Fibroblast of skin of left biceps (primary cell): ENCODE measurements at places on chromosomes 7 and 10.

DNA sequence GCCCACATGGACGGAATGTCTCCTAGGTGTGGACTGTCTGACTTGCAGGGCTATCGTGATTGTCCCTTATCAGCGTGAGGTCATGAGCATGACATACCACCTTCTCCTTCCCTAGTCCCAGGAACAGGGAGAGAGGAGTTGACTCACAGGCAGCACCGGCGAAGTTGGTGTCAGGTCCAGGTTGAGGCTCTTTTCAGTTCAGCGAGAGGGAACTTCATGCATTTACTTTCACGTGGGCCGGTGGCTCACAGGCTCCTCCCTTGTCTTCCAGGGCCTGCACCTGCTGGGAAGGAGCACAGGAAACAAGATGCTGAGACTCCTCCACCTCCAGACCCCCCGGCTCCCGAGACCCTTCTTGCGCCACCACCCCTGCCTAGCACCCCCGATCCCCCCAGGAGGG, 46.1 kb downstream of the PROSER2 start:
- no peak for DNase-seq

DNA sequence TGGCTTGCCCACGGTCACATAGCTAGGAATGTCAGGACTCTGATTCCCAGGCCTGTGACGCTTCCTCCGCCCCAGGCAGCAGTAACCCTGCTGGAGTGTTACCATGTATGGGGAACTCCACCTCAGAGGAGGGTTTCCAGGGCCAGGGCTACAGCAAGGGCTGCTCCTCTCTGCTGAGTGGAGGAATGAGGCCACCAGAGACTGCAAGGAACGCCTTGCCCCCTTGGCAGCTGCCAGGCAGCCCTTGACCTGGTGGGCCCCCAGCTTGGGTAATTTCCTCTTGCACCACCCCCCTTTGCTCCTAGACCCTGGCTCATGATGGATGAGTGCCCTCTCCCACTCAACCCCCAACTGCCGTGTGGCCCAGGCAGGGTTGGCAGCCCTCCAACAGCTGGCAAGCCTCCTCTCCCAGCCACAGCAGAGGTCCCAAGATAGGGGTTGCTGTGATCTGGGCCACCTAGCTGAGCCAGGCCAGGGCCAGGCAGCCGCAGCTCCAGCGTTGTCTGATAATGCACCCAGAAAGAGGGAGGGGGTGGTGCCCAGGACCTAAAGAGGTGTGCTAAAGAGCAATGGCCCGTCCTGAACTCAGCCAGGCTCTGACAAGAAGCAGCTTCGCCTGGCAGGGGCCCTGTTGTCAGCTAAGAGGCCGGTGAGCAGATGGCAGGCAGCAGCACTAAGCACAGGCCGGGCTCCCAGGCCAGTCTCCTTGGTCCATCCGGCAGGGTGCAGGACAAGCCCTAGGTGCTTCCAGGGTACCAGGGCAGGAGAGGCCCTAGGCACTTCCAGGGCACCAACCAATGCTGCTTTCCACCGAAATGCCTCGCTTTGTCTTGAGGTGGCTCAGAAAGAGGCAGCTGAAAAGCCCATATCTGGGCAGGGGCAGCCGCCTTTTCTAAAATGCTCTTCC, 35.4 kb downstream of the DRGX start:
- DNase-seq: no peak

DNA sequence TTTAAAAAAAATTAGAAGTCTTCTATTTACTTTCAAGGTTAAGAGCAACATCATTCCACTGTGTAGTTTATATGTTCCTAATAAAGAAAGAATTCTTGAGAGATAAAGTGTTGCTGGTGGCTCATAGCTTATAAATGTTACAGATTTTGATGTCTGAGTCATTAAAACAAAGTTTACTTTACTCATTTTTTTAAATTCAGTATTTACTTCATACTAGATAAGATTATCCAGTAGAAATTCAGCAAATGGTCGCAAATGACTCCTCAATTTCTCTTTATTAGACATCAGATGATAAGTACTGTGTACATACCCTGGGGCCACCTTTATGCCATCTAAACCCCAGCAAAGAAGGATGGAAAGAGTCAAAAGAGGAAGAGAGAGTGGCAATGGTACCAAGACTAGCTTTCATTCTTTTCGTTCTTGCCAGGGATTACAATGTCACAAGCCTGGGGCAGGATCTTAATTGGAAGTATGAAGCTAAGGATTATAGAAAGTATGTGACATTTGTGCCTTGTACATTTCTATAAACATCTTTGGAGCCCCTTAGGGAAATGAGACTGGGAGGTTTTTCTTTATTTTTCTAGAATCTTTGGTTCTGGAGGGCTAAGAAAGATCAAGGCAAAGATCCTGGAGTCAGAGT, 206.1 kb downstream of the CHRM2 start:
- no peak for DNase-seq

- DNase-seq: no peak
These were observed 728.3 kb upstream of the PHF14 start for GRCh38 chr7:10245406-10245805.

GRCh38 chr10:84783386-84783785, 455.0 kb downstream of the CCSER2 start:
- no peak for DNase-seq

- no peak for DNase-seq
These were observed 27.1 kb downstream of the LMTK2 start for GRCh38 chr7:98133621-98134303.

DNA sequence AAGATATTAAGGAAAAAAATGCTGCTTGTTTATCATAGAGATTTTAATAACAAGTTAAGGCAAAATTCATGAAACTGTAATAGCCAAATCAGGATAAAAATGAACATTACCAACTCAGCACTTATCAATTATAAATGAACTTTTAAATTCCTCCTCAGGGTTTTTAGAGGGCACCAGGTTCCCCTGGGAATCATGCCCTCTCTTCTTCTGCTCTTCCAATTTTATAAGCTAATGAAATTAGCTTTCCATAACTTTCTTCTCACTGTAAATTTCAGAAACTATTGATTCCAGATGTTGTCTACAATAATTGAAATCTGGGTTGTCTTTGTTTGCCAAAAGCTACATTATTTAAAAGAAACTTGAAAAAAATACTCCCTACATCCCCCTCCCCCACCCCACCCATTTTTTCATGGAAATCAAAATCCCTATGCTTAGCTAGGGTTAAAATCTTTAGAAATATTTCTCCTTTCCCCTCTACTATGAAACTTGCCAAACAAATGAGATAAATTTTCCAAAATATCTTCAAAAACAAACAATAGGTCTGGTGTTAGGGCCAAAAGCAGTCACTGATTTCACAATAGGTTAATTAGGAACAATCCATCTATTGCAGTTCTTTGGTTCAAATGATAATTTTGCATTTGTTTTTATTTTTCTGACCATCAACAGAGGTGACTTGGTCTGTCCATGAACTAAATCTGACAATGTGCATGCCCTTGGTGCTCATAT, 187.7 kb downstream of the DOCK4 start:
- DNase-seq: no peak
